ENCODE measurements at places on chromosomes 2 and 18.

- DNase-seq, result no peak
These were observed 147.0 kb downstream of the ANTXR1 start for GRCh38 chr2:69159986-69160385.

DNA sequence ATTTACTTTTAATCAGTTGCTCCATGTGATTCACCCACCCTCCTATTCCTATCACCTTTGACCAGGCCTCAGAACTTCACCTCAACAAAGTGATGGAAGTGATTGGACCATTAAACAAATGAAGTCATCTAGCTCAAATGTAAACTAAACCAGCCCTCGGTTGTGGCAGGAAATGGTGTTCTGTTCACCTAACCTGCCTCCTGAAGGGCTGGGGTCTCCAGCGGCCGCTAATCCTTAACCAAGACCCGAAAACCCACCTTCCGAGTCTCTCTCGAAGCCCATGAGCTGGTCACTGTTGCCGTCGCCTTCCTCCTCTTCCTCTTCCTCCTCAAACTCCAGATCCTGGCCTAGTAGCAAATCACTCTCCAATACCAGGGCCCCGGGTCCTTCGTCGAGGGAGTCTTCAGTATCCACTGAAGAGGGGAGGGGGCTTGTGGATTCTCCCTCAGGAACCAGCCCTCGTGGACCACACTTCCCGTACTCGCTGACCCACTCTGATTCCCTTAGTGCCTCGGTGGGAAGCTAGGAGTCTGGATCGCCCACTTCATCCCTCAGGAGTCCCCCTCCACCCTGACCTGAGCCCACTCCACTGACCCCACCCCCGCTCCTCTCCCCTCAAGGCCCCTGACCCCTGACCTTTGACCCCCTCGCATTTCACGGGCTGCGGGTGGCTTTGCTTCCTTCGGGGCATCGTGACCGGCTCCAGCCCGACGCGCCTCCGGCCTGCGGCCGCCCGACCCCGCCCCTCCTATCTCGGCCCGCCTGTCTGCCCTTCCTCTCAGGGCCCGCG is 503 bp downstream of the ZNF513 start:
- no peak for DNase-seq

DNA sequence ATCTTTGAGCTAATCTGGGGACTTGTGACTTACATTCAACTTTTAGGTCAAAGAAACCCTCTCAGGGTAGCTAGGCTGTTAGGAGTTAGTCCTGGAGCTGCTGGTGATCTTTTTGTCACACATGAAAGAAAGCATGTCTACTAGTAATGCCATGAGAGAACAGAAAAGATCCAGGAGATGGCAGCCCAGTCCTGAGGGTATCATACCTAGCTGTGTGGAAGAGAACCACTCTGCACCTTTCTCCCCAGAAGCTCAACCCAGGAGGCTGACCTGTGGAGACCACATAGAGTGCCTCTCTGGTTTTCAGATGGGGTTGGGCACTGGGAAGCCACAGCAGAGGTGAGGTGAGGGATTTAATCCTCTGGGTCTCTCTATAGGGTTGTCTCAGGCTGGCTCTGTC is 460.2 kb upstream of the UBE2E3 start:
- DNase-seq, result no peak

GRCh38 chr18:9820719-9821118 is 65.1 kb upstream of the TXNDC2 start:
- DNase-seq, result no peak

- no peak for DNase-seq
These were observed 89.7 kb upstream of the CXCR4 start for GRCh38 chr2:136207665-136208064.

DNA sequence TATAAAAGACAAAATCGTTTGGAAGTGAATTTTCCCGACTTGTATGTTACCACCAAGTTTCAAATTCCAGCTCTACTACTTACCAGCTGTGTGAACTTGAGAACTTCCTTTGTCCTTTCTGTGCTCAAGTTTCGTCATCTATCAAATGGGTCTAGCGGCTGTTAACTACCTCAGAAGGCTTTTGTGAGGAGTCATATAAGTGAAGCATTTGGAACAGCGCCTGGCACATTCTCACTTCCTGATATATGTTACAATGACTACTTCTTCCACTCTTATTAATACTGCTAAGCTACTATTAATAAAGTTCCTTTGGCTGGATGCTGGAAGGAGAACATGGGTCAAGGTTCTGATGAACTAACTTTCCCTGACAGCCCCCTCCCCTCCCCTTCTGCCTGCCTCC is 104.5 kb downstream of the MEIS1 start:
- DNase-seq, result no peak

DNA sequence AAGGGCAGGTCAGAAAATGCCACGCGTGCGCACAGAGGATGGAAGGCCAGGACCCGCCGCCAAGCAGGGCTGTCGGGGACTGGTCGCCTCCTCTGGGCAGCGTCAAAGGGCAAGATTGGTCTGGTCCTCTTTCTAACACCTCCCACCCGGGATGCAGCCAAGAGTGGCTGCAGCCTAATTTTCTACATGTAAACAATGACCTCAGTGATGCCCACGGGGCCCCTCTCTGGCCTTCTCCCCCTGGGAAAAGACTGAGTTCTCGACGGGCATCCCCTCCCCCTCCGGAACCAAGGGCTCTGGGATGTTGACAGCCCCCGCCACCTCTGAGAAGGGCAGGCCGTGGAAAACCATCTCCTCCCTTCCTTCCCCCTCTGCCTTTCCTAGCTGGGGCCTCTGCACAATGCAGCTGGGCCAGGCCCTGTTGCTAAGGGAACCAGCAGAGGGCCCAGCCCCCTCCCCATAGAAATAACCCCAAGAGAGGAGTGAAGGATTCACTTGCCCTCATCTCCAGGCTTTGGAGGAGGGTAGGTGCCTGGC is 80.0 kb upstream of the ZNF532 start:
- DNase-seq, result no peak

GRCh38 chr2:126831234-126832005 is 67.3 kb upstream of the TEX51 start:
- no peak for DNase-seq

Data from stimulated activated CD8-positive, alpha-beta memory T cell treated with anti-CD3 and anti-CD28 coated beads, Interleukin-15, amount 100 ng/mL, for 1 hour (primary cell).